ENCODE measurements at places on chromosomes 4 and X.

GRCh38 chr4:139085141-139085540, 69.6 kb downstream of the NOCT start:
- DNase-seq = no peak

GRCh38 chrX:2342874-2343273, 157.9 kb downstream of the DHRSX start:
- DNase-seq = no peak

DNA sequence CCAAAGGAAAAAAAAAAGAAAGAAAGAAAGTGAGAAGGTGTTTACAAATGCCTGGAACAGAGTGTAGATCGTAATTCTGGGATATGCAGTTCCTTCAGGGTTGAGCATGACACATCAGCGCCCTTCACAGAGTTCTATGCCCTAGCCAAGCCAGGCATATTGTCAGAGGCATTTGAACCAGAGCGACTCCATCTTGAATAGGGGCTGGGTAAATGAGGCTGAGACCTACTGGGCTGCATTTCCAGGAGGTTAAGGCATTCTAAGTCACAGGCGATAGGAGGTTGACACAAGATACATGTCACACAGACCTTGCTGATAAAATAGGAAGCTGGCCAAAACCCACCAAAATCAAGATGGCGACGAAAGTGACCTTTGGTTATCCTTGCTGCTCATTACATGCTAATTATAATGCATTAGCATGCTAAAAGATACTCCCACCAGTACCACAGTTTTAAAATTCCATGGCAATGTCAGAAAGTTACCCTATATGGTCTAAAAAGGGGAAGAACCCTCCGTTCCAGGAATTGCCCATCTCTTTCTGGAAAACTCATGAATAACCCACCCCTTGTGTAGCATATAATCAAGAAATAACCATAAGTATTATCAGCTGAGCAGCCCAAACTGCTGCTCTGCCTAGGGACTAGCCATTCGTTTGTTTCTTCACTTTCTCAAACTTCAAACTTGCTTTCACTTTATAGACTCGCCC, 23.5 kb upstream of the LRBA start:
- DNase-seq = no peak

GRCh38 chr4:19947349-19947748, 304.4 kb upstream of the SLIT2 start:
- DNase-seq = no peak

GRCh38 chrX:36160081-36160480, 240.5 kb downstream of the CFAP47 start:
- no peak for DNase-seq

GRCh38 chrX:105331244-105331643, 110.8 kb upstream of the TEX13A start:
- DNase-seq = no peak

GRCh38 chr4:184805462-184806228, 20.1 kb downstream of the ACSL1 start:
- DNase-seq = peak; percentile 87

GRCh38 chr4:93994175-93994994, 165.8 kb downstream of the ATOH1 start:
- DNase-seq = no peak

DNA sequence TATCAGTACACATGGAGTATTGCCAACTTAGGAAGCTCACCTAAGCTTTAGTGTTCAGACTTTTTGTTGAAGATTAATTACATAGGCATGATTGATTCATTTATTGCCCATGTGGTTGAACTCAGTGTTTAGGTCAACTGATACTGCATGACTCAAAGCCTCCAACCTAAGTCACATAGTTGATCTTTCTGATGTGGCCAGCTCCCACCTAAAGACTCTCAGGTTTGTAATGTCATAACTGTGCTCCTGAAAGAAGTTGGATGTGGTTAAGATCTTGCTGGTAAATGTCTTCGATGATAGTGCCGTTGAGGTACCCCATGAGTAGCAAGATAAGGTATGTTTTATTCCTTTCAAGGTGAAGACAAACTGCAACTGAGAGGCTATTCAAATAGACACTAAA, 192.5 kb downstream of the EDA start:
- no peak for DNase-seq

- DNase-seq = no peak
Observed at GRCh38 chr4:71976523-71976922, 55.3 kb upstream of the NPFFR2 start.

GRCh38 chr4:99276417-99276816, 14.4 kb downstream of the ADH1A start:
- no peak for DNase-seq

DNA sequence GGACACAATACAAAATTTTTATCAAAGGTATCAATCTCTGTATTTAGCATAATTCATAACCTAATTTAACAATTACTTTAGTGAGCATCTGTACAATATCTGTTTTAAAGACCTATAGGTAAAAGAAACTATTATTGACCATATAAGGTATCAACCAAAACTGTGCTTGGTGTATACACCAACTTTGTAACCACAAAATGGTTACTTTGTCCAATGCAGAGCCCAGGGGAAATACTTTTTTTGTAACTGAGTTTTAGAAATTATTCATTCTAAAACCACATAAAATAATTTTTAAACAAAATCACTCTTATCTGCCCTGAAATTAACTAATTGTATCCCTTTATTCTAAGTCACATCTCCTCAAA, 5.0 kb downstream of the CXXC4 start:
- no peak for DNase-seq

DNA sequence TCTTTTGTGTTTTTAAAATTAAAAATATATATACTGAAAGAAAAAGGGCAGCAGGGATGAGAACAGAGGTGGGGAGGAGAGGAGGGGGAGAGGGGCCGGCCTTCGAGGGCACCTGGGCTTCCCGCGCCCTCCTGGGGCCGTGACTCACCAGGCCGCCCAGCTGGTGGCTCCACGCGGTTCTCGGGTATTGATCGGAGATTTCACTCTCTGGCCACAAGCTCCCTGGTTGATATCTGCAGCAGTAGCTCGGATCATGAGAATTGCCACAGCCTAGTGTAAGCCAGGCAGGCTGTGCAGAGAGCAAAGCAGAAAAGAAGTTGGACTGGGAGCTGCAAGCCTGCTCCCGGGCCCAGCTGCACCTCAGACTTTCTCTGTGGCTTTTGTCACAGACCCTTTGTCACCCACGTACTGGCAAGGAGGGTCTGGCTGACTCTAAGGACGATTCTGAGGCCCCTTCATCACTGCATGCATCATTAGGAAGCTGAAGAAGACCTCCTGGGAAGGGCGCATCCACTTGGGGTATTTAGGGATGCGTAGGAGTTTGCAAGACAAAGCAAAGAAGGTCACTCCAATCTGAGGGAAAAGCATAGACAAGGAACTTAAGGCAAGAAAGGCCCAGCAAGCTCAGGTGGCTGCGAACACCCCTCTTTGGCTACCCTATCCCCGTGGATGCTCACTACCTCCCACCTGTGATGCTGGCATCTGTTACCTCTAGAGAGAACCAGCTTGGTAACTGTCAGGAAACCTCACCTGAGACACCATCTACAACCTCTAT, 71.7 kb downstream of the CPZ start:
- no peak for DNase-seq

GRCh38 chr4:12319765-12320164, 891.1 kb upstream of the HS3ST1 start:
- no peak for DNase-seq

DNA sequence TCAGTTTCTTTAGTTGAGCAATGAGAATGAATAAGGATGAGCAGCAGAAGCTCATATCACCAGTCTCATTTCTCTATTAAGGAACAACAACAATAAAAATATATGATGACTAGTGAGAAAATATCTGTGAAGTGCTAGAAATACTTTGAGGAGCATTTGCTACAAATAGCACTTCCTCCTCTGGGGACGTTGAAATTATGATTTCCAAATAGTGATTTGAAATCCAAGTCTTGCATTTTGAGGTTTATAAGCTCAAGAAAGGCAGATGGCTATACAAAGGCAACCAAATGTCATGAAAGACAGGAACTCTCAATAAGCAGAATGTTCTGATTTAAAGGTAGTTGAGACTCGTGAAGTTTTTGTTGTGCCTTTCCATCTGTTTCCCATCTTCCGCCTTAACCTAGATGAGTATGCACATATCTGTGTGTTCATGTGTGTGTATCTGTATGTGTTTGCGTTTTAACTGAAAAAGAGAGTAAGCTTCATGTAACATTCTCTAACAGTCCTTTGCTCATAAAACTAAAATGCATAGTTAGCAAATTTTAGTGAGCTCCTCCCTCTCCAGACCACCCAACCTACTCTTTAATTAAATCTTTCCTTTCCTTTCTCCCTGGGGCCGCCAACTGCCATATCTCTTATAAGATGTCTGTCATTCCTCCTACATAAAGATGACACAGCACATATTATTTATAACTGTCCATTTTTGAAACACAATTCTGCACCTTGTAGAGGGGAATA, 222.6 kb upstream of the RASGEF1B start:
- no peak for DNase-seq

- no peak for DNase-seq
Observed at GRCh38 chrX:69138118-69138390, 27.2 kb downstream of the PJA1 start.

- no peak for DNase-seq
Observed at GRCh38 chr4:67436742-67437141, 108.6 kb downstream of the CENPC start.

DNA sequence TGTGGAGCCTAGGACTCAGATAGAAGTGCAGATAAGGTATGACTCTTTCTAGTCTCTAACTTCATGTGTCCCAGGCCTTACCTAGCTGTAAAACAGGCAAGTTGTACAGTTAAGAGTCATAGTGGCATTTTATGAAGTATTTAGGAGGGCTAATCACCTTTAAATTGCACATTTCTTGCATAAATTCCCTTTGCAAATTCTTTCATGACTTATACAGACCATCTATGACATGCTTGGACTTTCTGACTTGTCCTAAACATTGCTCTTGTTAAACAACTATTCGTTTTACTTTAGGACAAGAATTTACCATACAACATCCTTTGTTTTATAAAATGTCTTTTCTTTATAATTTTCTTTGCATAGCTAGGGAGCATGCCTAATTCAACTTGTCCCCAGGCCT, 7.8 kb upstream of the RRAGB start:
- no peak for DNase-seq

GRCh38 chr4:86496094-86497080, 97.7 kb upstream of the PTPN13 start:
- DNase-seq = no peak

DNA sequence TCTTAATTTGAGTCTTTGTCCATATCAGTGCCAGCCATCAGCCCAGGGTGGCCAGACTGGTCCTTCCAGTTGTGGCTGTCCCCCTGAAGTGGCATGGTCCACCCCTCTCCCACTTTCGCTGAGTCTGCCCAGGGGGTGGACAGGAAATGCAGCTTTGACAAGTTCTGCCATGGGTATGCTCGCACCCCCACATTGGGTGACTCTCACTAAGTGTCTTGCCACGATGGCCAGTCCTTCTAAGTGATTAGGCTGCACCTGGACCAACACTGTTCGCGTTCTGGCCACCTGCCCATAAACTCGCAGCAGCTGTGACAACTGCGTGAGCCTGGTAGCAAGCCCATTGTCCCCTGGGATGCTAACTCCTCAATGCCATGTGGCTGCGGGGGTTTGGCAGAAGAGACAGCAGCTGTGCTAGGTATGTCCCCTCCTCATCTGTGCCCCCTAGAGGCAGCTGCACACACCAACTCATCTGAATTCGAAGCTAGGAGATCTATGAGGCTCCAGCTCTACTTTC, 10.0 kb upstream of the LNX1 start:
- no peak for DNase-seq

- DNase-seq = no peak
Observed at GRCh38 chr4:7831858-7832730, 107.6 kb downstream of the AFAP1 start.

DNA sequence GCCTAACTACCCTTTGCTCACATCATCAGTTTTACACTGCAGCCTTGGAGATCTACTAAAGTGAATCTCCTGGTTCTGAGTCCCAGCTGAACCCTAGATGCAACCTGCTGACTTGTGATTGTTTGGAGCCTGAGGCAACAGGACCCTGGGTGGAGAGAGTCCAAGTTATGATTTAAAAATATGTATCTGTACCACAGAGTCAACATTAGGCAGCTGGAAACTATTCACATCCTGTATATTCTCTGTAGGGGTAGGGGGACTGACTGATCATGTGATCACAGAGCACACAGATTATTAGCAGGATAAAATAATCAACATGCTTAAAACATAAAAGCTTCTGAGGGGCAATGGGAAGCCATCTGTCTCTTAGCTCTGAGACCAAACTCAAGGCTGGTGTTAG, 52.1 kb downstream of the CT47B1 start:
- no peak for DNase-seq

DNA sequence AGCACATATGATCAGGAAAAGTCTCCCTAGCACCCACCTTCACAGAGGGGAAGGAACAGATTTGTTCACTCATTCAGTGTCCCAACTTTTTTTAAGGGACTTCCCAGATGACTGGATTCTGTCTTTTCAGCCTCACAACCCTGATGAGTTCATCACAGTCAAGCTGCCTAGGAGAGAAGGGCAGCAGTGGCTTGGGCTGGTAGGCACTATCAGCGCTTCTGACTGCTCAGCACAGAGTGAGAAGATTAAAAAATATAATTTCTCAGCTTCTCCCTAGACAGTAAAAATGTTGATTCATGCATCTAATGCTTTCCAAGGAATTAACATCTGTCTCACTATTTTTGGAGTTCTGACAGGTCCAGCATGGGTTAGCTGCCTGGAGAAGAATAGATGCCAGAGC, 328.2 kb downstream of the DTHD1 start:
- no peak for DNase-seq

DNA sequence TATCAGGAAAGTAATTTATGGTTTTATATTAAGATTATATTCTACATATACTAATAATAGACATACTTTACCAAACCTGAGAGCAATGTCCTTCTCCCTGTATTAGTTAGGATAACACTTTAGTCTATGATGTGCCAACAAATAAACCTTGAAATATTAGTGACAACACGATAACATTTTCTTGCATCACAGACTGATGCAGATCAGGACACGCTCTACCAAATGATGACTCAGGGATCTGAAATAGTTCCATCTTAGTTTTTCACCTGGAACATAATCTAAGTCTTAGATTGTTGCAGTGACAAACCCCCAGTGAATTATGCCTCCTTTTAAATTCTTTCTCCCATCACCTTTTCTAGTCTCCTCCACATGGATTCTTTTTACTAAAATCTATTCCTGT, 214.2 kb downstream of the CLCN4 start:
- DNase-seq = no peak

DNA sequence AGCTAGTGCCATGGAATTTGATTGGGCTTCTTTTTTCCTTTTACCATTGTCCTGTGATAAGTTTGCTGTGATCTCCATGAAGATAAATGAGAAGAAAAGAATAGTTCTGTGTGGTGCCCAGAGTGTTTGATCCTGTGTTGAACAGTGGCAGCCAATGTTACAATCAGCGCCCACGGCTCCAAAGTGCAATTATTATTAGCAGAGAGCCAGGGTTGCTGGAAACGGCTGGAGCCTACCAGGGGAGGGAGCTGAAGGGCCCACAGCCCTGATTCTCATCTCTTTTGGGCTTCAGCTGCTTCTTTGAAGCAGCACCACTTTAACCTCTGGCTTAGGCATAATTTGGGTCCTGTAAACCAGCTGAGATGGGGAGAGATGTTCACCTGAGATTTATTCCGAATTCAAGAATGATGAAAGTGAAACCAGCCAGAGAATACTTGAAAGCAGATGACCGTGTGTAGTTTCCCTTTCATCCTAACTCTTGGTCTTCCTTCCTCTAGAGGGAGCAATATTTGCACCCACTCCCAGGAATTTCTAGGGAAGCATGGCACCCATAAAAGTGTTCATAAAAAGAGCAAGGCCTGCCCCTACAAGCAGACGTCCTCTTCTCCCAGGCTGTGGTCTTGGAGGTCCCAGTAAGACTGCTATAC, 298.3 kb downstream of the EVC2 start:
- DNase-seq = no peak

- no peak for DNase-seq
Observed at GRCh38 chrX:129746557-129747470, 8.0 kb downstream of the XPNPEP2 start.
